ENCODE measurements at places on chromosomes 13 and 19.
A peak's percentile ranks its signal among the peaks of the same experiment; 100 is the strongest.

GRCh38 chr13:85236413-85236812 lies 562.8 kb downstream of the SLITRK6 start:
- DNase-seq = no peak

DNA sequence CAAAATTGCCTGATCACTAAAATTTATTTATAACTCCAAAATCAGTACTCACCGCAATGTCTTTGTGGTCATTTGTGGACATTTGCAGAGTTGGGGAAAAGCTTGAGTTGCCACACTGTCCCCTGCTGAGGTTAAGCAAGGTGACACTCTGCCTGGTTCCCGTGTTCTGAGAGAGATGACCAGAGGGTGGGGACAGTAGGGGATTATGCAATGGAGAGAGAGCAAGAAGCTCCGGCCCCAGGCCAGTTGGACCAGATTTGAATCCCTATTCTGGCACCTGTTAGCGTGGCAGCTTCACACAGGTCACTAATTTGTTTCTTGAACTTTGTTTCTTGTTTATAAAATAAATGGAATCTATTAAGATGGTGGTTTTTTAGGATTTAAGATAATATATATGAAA lies 17.8 kb downstream of the ERCC5 start:
- no peak for DNase-seq

GRCh38 chr13:75860935-75861334 lies 224.8 kb downstream of the LMO7 start:
- no peak for DNase-seq

DNA sequence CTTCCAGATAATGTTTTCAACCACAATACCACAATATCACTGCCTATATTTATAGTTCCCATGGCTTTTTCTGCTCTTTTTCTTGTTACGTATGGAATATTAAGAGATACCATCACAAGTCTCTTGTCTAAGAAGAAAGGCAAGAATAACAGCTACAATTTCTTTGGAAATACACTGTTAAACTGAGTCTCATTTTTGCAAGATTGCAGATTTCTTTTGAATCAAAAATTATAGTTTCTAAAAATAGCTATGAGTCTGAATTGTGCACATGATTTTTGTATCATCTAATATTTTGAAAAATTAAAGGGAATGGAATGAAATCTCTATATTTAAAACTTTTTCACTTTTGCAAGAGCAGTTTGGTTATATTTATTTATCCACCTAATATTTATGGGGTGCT lies 1120.8 kb downstream of the EFNB2 start:
- no peak for DNase-seq

- no peak for DNase-seq
Measured at GRCh38 chr13:38868870-38869269, 121.8 kb downstream of the STOML3 start.

- DNase-seq = no peak
Measured at GRCh38 chr13:26262156-26262555, 8.2 kb downstream of the CDK8 start.

DNA sequence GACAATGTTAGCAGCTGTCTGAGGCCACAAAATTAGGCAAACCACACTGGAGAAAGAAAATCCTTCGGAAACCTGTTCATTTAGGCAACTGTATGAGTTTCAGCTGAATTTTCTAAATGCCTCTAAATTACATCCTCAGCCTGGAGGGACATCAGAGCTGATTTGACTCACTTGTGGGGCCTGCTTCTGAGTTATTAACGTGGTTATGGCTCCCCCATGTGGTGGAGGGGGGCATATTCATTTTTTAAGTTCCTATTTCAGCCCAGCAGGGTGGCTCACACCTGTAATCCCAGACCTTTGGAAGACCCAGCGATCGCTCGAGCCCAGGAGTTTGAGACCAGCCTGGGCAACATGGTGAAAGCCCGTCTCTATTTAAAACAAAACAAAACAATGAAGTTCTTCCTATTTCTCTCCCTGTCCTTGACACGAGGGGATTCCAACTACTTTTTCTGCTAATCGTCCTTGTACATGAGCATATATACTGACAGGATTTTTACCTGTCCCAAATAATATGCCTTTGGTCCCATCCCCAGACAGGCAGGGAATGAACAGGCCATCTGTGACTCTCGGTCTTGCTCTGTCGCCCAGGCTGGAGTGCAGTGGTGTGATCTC lies 31.5 kb upstream of the HIF3A start:
- peak; percentile 87 for DNase-seq

- no peak for DNase-seq
Measured at GRCh38 chr19:31761281-31761913, 412.2 kb upstream of the TSHZ3 start.

GRCh38 chr13:95115525-95115924 lies 185.7 kb downstream of the ABCC4 start:
- no peak for DNase-seq

DNA sequence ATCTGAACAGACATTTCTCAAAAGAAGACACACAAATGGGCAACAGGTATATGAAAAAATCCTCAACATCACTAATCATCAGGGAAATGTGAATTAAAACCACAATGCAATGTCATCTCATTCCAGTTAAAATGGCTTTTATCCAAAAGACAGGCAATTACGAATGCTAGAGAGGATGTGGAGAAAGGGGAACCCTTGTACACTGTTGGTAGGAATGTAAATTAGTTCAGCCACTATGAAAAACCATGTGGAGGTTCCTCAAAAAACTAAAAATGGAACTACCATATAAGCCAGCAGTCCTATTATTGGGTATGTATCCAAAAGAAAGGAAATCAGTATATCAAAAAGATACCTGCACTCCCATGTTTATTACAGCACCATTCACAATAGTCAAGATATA lies 24.7 kb upstream of the ZC3H13 start:
- DNase-seq = no peak

- no peak for DNase-seq
Measured at GRCh38 chr19:33661336-33661735, 39.6 kb downstream of the CHST8 start.

- peak; percentile 77 for DNase-seq
Measured at GRCh38 chr13:41613984-41614661, 156.8 kb downstream of the RGCC start.

DNA sequence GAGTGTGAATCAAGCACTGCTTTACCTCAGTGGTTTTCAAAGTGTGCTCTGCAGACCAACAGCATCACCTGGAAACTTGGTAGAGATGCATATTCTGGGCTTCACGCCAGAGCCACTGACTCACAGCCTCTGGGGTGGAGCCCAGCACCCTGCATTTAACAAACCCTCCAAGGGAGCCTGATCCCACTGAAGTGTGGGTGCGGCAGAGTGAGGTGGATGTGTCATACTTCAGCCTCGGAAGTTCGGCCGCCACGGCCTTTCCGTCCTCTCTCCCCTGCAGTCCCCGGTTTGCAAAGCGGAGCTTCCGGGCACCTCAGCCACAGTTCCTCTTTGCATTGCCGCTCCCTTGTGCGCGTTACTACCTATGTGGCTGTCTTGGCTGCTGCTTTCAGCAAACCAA lies 33.3 kb upstream of the MICU2 start:
- DNase-seq = no peak

GRCh38 chr19:39045506-39045905 lies 13.2 kb upstream of the FBXO27 start:
- DNase-seq = no peak

DNA sequence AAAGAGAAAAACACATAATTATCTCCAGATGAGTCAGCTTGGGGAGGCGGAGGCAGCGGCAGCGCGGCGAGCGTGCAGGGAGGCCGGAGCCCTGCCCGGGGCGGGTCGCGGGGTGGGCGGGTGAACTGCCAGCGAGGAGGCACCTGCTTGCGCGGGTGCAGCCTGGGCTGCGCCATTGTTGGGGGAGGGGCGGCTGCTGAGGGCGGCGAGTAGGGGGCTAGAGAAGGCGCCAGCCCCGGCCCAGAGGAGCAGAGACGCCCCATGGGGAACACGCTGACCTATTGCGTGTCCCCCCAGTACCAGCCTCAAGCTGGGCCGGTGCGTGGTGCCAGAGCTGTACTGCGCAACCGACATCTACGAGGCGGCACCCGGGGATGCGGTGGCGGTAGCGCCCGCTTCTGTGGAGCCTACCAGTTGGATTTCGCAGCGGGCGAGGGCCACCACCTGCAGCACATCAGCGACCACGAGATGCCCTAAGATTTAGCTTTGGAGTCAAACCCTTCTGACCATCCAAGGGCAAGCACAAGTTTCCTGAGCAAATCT lies 16.7 kb downstream of the ZNF100 start:
- no peak for DNase-seq

DNA sequence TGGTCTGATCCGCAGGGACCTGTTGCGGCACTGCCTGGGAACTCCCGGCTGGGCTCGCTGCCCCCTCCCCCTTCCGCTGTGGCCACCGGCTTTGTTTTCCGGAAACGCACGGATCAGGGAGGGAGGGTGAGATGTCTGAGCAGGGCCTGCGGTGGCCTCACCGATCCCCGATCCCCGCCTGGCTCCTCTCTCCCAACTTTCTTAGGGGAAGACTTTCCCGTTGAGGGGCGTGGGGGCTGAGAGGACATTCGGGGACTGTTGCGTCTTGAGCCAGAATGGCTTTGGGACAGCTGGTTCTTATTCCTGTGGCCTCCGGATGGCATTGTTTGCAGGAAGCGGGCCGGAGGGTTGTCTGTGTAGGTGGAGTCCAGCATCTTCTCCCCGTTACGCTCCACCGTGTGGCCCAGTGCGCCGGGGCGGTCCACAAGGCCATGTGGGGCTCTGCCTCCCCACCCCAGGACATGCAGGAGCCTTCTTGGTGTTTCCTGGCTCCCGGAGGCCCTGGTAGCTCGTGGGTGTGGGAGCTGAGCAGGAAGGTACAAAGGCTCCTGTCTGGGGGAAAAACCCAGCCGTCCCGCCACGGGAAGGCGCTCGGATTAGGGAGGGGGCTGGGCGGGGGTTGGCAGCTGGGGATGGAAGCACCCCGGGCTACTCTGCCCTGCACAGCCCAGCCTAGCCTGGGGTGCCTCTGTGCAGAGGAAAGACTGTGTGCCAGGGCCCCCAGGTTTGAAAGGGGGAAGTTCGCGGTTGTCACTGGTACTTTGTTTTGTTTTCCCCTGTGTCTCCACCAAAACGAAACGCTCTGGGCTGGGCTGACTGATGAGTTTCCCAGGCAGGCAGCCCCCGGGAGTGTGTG lies 1.3 kb downstream of the CSNK1G2 start:
- peak; percentile 78 for DNase-seq

GRCh38 chr13:66888698-66889097 lies 341.4 kb downstream of the PCDH9 start:
- DNase-seq = no peak

GRCh38 chr19:36605877-36606478 lies 865 bp downstream of the ZNF382 start:
- DNase-seq = no peak

DNA sequence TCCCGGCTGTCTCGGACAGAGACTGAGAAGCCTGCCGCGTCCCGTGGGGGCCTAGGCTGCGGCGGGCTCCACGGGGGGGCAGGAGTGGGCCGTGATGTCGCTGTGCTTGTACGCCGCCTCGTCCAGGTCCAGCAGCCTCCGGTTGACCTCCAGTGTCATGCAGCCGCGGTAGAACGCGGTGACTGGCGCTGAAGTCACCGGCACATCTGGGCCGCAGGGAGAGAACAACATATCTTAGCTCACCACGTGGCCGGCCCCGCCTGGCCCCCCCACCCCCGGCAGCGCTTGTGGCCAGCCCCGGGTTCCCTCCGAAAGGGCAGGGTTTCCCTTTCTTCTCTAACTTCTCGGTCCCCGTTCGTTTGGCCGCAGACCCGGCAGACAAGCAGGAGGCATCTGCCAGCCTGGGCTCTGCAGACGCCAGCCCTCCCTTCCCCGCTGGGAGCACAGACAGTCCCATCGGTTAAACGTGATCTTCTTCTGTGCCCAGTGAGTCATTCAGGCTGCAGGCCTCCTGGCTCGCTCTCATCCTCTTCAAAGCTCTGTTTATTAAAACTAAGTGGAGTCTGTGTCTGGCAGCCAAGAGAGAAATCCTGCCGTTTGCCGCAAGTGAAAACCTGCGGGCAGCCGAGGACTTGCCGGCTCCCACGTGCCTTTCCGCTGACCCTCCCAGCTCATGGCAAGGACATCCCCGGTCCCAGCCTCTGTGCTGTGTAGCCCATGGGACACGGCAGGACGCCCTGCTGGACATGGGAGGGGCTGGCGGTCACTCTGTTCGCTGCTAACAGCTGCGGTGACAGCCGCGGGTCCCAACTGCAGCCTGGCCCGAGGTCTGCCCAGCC lies 42.8 kb downstream of the GAS6 start:
- peak; percentile 91 for DNase-seq

- DNase-seq = no peak
Measured at GRCh38 chr19:560121-560520, 12.3 kb upstream of the BSG start.

DNA sequence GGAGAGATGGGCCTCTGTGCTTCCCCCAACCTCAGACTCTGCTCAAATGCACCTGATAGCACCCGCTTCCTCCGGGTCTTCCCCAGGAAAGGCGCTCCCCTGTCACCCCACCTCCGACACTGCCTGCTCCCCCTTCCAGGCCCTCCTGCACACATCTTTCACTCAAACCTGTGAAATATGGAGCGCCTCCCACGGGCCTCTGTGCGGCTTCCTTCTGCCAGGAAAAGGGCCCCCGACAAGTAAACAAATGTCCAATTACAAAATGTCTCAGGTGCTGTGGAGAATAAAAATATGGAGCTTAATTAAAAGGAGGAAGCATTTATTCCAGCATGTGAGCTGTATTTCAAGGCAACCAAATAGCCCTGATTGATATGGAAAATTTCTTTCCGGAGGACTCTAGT lies 15.6 kb upstream of the CCNE1 start:
- DNase-seq = no peak
